ENCODE measurements at places on chromosomes 6 and 20.

DNA sequence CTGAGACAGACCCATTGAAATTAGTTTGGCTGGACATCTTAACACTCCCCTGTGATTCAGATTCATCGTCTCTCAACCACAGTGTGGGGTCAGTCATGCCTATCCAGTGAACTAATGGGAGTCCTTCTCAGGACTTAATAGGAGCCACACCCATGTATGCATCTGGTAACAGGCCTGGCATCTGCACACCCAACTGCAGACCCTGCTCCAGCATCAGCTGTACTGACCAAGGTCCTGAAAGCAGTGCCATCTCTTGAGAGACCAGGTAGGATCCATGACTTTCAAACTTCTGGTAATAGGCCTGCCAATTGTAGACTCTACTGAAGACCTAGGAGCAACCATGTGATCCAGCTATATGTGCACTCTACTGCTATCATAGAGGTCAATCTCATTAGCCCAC lies 363.6 kb upstream of the POU3F2 start:
- DNase-seq: no peak

DNA sequence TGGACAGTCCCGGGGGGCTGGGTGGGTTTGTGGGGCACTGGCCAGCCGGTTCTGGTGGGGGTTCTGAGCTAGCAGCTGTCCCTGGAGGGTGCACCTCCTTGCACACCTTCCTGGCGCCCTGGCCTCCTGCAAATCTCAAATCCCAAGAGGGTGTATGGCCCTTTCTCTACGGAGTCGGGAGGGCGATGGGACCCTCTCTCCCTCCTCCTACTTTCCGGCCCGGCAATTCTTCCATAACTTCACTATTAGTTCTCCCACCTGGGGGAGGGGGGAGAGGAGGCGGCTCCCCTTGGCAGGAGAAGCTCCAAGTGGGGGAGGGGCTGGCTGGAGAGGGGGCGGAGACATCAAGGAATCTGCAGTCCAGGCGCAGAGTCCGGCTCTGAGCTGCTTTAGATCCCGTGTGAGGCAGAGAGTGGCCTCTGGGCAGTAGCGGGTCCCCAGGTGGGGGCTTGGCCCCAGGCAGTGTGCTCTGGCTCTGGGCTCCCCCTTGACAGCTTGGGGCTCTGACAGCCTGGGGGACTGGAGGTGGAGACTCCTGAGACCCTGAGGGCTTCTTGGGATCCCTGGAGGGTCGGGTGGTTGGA lies 1.4 kb upstream of the LAMA5 start:
- peak; percentile 10 for DNase-seq

- no peak for DNase-seq
These were observed 104.7 kb downstream of the JARID2 start for GRCh38 chr6:15350386-15351083.

DNA sequence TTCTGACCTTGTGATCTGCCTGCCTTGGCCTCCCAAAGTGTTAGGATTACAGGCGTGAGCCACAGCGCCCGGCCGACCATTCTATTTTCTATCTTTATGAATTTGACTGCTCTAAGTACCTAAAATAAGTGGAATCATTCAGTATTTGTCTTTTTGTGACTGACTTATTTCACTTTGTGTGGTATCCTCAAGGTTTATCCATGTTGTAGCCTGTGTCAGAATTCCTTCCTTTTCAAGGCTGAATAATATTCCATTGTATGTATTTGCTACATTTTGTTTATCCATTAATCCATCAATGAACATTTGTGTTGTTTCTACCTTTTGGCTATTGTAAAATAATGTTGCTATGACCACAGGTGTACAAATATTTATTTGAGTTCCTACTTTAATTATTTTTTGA lies 4.9 kb upstream of the TJAP1 start:
- no peak for DNase-seq

- no peak for DNase-seq
These were observed 18.3 kb upstream of the GTSF1L start for GRCh38 chr20:43744966-43745730.

DNA sequence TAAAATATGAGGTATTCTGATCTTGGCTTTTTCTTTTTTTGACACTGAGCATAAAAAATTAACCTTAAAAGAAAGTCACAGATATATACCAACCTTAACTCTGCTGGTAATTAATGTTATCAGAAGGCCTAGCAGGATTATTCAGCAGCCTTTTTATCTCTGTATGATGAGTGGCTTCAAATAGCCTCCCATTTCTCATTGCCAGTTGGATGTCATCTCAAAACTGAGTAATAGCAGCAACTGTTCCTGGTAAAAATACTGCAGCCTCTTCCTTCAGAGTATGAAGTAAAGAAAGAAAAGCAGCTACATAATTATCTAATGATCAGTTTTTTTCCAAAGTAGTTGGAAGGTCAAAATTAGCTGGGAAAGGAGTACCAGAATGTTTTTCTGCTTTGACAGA lies 24.9 kb upstream of the HDGFL1 start:
- no peak for DNase-seq

GRCh38 chr20:23634985-23635767 lies 2.6 kb downstream of the CST3 start:
- DNase-seq: no peak

GRCh38 chr6:87261534-87261933 lies 60.9 kb upstream of the SMIM8 start:
- DNase-seq: no peak

GRCh38 chr6:115071962-115072361 lies 729.1 kb upstream of the HS3ST5 start:
- DNase-seq: no peak

- no peak for DNase-seq
These were observed 14.9 kb downstream of the BPIFA1 start for GRCh38 chr20:33250666-33251065.

DNA sequence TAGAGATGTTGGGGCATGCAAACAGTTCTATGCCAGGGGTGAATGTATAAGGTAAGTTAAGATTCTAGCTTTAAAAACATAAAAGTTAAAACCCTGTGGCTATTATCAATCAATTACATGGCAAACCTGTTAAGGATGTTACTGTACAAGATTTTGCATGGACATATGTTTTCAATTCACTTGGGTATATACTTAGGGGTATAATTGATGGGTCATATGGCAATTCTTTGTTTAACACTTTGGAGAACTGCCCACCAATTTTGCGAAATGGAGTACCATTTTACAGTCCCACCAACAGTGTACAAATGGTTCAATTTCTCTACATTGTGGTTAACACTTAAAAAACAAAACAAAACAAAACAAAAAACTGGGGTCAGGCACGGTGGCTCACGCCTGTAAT lies 9.4 kb upstream of the NCOA3 start:
- DNase-seq: no peak

DNA sequence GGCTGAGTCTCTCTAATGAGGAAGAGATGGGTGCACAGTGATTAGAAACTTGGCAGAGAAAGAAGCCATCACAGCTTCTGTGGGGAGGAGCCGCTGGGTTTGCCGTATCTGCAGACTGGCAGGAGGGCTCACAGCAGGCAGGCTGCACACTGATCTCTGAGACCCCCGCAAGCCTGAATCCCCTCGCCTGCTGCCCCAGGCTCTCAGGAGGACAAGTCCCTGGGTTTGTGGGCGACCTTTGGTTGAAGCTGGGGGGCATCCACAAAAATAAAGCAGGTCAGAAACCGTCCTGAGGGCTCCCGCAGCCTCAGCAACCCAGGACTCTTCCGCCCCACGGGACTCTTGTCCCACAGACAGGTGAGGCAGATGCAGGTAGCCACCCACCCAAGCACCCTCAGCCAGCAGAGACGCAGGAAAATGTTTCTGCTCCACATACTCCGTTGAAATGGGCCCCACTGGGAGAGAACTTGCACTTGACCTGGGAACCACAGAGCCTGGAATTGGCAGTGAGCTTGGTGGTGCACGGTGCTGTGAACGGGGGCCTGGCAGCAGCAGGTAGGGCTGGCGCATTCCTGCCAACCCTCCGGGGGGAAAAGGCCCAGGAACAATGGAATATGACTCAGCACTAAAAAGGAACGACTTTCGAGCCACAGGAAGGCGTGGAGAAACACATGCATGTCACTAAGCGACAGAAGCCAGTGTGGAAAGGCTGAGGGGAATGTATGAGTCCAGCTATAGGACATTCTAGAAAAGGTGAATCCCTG lies 89.9 kb downstream of the YTHDF1 start:
- no peak for DNase-seq

DNA sequence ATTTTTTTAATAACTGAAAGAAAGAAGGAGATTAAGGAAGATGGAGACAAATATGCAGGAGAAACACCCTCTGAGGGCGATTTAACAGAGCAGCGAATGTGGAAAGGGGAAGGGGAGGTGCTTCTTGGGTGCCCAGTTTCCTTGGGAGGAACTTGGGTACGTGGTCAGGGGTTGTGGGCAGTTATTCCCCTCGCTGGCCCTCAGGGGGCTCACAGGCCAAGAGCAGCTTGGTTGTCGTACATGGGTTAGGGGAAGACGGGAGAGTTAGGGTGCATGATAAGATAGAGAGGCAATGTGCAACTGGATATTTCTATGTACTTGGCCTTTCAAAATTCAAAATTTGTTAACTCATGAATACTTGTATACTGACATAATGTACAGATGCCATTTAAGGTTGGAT lies 7.0 kb upstream of the TUBB2A start:
- no peak for DNase-seq

DNA sequence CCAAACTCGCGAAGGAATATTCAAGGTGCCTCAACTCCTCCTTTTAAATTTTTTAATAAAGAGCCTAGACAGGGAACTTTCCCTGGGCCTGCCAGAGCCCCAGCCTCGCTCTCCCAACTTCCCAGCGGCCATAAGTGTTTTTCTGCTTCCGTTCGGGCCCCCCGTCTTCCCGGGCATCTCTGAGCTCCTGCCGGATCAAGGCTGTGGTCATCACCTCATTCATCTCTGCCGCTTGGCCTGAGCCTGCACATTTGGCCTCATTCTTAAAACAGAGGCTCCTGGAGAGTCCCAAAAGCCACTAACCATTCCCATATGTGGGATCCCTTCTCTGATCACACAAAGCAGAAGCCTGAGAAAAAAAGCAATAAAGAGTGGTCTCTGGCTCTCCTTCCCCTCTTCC lies 969.1 kb upstream of the DEFB115 start:
- DNase-seq: no peak

GRCh38 chr20:10034717-10035571 lies at the start of gene ANKEF1:
Gene ANKEF1 (plus strand): TSS chr20:10034987. CDS start chr20:10038302, 3,315 bp downstream.
- DNase-seq: peak; percentile 80

DNA sequence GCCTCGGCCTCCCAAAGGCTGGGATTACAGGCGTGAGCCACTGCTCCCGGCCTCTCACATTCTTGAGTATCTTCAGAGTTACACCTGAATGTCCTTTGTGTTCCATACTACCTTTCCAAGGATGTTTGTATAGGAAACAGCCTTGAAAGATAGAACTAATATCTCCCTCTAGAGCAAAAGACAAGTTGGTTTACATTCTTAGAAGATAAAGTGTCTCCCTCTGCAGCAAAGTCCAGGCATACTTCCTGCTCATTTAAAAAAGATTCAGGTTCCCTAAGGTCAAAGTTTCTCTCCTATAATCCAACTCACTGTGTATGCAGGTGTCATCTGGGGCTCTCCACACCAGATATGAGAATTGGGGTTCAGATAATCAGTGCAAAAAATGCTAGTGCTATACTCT lies 224.4 kb downstream of the TPBG start:
- DNase-seq: no peak

- DNase-seq: no peak
These were observed 20.8 kb upstream of the PAX1 start for GRCh38 chr20:21684671-21685070.

GRCh38 chr6:129793447-129793846 lies 67.7 kb downstream of the TMEM244 start:
- no peak for DNase-seq
